ENCODE measurements at places on chromosomes 3 and 15.

DNA sequence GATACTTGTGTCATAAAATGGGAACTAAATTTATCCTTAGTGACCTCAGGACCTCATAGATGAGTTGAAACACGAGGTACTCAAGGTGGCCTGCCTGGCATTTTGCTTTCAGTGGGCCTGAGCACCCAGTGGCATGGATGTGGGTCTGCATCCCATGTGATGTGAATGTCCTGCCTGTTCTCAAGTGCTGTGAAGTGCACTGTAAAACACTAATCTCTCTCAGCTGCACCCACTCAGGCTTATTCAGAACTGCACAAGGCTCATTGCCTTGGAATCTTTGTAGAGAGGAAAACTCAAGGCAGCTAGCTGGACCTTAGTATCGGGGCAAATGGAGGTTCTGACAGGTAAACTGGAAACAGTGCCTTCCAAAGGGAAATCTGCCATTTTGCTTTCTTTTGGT, 767.0 kb downstream of the TUSC7 start:
- no peak for DNase-seq

DNA sequence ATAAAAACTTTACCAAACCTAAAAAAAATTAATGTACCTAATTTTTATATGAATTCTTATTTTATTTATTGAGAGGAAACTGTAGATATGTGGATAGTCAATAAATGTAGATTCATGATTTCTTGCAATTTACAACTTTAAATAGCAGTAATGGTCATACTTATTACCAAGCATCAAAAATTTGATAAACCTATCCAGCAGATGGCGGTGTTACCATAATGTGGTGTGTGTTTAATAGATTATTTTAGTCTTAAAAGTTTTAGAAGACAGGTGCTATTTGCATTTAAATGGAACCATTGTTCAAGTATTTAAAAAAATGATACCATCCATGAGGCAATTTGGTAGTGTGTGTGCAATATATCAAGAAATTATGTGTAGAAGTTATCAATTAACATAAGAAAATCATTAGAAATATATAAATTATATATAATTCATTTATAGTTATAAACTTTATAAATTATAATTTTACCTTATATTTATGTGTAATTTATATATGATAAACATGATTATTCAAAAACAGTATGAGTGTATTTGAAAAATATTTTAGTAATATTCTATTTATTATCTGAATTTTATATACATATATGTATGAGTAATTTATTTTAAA, 176.0 kb upstream of the BCHE start:
- DNase-seq = peak; percentile 20

GRCh38 chr3:133125802-133126201, 87.6 kb downstream of the TMEM108 start:
- DNase-seq = no peak

- DNase-seq = no peak
These were observed 157.9 kb downstream of the BBX start for GRCh38 chr3:107680698-107681097.

GRCh38 chr3:77652624-77653023, 612.7 kb downstream of the ROBO2 start:
- no peak for DNase-seq

DNA sequence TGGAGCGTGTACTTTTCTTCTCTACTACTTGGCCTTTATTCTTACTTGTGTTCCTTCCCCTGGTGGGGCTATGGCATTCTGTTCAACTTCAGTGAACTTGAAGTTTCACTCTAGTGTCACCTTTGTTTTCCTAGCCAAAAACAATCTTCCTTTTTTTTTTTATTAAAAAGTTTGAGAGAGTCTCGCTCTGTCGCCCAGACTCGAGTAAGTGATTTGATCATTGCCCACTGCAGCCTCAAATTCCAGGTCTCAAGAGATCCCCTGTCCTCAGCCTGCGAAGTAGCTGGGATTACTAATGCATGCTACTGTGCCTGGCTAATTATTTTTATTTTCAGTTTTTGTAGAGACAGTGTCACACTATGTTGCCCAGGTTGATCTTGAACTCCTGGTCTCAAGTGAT, 124.8 kb downstream of the SST start:
- no peak for DNase-seq

- no peak for DNase-seq
These were observed 479.5 kb downstream of the FHIT start for GRCh38 chr3:60771766-60772165.

GRCh38 chr3:89145995-89146394, 38.6 kb downstream of the EPHA3 start:
- peak; percentile 61 for DNase-seq

GRCh38 chr3:51559411-51559888, 20.9 kb downstream of the RAD54L2 start:
- DNase-seq = no peak

DNA sequence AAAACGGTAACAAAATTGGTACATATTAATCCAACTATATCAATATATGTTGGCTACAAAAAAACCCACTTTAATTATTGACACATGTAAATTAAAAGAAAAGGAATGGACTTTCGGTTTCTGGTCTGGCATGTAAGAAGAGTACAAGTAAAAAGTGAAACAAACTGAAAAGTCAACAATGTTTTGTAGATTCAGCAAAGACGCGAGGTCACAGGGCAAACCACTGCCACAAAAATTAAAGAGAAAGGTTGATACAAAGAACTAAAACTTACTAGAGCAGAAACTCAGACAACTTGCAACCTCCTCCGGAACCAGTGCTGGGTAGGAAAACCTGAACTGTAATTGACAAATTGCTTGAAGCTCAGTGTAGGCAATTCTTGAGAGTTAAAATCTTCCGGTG, 110.6 kb upstream of the ARPP21 start:
- DNase-seq = no peak

Measured in NCI-H460 (cell line).